ENCODE measurements at places on chromosomes 3 and 15.

GRCh38 chr3:140403079-140403478 lies 274.8 kb upstream of the TRIM42 start:
- no peak for DNase-seq

DNA sequence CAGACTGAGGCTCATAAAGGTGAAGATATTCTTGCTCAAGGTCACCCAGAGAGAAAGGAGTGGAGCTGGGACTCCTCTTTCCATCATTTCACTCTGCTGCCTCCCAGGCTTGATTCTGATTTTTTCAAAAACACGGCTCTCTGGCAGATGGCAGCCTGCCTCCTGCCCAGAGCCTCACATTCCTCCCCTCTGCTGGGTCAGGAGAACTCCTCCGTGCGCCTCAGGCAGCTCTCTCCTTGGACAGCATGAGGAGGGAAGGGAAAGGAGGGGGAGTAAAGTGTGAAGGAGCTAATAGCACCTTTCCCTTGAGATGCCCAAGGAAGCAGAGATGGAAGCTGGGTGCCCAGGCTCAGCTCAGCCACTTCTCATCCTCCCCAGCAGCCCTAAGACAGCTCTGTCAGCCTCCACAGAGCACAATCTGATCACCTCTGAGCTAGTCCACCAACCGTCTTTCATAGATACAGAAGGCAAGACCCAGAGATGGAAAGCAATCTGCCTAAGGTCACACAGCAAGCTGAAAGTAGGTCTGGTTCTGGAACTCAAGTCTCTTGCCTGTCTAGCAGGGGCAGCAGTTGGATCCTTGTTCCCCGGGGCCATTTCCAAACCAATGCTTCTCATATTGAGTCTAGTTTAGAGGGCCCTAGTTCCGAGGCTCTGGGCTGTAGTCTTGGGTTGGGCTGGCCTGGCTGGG lies 3.5 kb downstream of the RLBP1 start:
- DNase-seq = no peak

DNA sequence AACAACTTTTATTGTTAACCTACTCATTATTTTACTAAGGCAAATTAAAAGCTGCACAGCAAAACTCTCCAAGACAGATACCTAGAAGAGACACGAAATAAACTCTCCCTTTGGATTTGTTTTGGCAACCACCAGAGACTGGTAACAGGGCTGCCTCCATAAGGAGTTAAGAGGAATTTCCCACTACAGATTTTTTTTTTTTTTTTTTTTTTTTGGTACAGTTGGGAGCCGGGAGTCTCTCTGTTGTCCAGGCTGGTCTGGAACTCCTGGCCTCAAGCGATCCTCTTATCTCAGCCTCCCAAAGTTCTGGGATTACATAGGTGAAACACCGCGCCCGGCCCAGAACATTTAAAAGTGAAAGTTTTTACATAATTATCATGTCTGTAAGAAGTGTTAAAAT lies 73.6 kb upstream of the VGLL4 start:
- no peak for DNase-seq

- DNase-seq = peak; percentile 24
These were observed 589 bp downstream of the KLF15 start for GRCh38 chr3:126356373-126357264.

DNA sequence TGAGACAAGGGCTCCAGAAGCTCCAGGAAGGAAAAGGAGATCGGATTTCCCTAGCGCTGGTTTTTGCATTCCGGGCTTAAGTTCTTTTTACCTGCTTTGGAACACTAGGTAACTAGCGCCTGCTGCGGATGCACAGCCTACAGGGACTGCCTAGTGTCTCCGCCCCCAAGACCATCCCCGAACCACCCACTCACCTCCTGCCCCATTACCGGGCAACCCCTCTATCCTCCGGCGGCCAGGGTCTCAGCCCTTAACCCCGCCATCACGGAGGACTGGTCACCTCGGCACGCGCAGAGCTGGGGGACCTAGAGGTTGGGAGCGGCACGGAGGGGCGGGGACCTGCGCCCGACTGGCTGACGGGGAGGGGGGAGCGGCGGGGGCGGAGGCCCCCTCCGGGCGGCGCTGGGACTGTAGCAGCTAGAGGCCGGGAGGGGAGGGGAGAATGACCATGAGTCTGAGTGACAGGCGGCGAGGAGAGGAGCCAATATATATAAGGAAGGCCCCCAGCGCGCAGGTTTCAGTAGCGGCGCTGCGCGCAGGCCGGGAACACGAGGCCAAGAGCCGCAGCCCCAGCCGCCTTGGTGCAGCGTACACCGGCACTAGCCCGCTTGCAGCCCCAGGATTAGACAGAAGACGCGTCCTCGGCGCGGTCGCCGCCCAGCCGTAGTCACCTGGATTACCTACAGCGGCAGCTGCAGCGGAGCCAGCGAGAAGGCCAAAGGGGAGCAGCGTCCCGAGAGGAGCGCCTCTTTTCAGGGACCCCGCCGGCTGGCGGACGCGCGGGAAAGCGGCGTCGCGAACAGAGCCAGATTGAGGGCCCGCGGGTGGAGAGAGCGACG lies at the start of gene DLL4:
TSS of gene DLL4 (plus strand) at position 520 of the 839 bp plus-strand sequence. CDS start 329 bp downstream, outside the sequence.
- peak; percentile 62 for DNase-seq

DNA sequence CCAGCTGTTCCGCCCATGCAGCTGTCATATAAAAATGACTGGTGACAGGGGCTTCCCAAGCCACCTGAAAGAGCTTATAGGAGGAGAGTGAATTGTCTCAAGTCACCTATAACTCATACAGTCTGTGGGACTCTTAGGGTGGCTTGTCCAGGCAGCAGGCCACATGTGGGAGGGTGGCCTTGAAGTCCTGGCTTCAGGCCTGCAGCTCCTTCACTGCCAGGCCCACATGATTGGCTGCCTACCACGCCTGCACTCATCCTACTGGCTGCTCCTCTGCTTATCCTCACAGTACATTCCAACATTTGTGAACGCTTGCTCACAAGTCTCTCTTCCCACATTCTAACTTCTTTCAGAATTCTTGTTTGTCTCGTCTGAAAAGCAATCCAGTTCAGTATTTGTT lies 41.1 kb upstream of the TIPARP start:
- no peak for DNase-seq

GRCh38 chr3:183085634-183086390 lies 13.5 kb downstream of the MCCC1 start:
- peak; percentile 17 for DNase-seq

DNA sequence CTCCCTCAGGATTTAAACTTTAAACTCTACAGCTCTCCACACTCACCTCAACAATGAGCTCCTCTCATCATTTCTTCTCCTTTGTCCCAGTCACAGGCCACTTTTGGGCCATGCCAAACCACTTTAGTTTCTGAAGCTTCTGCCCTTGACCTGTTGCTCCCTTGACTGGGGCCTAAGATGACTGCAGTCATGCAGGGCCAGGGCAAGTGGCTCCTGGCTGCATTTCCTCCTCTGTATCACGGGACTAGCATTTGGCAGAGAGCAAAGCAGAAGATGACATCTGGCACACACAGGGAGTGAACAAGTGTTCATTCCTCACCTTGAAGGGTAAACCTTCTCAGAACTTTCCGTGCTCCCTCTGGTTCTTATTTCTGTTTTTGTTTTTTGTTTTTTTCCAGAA lies 136.9 kb downstream of the PDE8A start:
- no peak for DNase-seq

GRCh38 chr3:170154569-170155143 lies 26.9 kb downstream of the PHC3 start:
- no peak for DNase-seq

- DNase-seq = no peak
These were observed 4.4 kb downstream of the INSYN1 start for GRCh38 chr15:73748730-73749129.

DNA sequence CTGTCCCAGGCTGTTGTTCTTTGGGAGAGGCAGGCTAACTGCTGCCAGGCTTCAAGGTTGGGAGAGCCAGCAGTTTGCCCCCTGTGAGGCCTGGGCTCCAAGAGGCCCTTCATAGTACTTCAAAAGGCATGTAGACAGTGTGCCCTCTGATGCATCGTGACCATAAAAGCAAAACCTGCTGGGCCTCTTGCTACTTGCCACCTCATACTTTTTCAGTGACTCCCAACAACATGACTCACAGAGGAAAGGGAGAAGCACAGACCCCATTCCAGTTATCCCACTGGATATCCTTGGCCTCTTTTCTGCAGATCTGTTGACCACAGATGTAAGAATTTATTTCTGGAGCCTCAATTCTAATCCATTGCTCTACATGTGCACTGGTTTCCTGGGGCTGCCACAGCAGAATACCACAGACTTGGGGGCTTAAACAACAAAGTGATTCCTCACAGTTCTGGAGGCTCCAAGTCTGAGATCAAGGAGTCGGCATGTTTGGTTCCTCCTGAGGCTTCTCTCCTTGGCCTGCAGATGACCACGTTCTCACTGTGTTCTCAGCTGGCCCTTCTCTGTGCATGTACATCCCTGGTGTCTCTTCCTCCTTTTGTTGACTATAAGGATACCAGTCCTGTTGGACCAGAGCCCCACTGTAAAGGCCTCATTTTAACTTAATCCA lies 8.9 kb upstream of the NSMCE3 start:
- DNase-seq = no peak

- DNase-seq = no peak
These were observed 18.4 kb upstream of the LRRK1 start for GRCh38 chr15:100900795-100901169.

GRCh38 chr15:78540871-78541743 lies 863 bp downstream of the PSMA4 start:
- DNase-seq = peak; percentile 27

DNA sequence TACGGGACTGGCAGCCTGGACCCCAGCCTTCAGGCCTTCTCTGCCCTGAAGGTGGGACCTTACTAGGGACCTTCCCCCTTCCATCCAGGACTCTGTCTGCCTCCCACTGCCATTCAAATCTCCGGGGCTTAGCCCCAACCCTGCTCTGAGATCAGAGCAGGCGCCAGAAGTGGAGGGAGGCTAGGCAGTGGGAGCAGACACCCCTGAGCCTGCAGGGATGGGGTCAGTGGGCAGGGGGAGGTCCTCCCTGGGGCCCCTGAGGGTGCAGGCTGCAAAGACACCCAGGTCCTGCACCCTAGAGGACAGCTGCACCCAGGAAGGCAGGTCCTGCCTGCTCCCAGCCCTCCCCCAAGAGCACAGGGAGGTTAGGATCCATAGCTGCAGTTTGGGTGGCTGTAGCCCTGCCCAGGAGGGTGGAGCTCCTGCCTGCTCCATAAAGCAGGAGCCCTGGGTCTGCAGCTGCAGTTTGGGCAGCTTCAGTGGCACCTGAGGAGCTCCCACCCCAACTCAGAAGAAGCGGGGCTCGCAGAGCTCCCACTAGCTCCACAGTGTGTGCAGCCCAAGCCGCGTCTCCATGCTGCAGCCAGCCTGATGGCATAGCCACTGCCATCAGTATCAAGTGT lies 8.1 kb upstream of the POC1A start:
- no peak for DNase-seq

- DNase-seq = no peak
These were observed 63.2 kb downstream of the ADAM10 start for GRCh38 chr15:58686286-58686685.

GRCh38 chr3:89441141-89441540 lies 333.7 kb downstream of the EPHA3 start:
- DNase-seq = no peak

DNA sequence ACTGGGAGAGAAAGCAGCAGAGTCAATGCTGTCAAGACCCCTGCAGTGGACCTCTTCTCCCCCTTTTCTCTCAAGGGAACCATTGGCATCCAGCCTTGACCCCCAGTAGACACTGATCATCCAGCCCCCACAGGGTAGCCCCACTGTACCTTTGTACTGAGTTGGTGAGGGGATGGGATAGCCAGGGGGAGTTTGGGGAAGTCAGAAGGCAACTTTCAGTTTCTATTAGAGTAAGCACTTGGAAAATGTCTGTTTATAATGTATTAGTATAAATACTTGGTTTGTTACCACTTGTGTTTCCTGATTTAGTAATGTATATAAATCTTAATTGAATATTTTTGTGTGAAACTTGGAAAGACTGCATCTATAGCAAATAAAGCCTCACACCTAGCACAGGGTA lies 25.0 kb downstream of the DAG1 start:
- no peak for DNase-seq

DNA sequence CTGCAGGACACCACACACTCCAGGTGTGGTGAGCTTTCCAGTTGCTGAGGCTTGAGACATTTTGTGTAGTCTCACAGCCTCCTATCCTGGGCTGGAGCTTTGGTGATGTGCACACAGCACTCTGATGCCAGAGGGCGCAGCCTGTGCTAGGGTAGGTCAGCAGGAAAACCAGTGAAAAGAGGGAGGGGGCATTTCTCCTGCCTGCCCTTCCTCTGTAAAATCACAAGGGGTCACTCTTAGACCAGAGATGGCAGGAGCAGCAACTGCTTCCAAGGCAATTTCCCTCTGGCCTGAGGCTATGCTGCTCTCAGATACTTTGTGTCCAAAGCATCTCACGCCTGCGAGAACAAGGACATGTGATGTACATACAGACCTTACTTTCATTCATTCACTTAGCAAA lies 16.5 kb upstream of the MUSTN1 start:
- DNase-seq = peak; percentile 31

DNA sequence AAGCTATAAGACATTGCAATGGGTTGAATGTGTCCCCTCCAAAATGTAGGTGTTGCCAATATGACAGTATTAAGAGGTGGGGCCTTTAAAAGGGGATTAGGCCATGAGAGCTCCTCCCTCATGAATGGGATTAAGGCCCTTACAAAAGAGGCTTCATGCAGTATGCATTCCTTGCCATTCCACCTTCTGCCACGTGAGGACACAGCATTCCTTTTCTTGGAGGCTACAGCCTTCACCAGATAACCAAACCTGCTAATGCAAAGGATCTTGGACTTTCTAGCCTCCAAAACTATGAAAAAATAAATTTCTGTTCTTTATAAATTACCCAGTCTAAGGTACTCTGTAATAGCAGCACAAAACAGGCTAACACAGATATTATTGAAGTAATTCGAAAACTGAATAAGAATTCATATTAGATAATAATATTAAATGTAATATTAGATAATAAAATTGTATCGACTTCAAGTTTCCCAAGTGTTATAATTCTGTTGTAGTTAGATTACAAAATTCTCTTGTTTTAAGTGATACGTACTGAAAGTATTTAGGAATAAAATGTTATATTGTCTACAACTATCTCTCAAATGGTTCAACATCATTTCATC lies 29.4 kb upstream of the ATP8B4 start:
- no peak for DNase-seq

DNA sequence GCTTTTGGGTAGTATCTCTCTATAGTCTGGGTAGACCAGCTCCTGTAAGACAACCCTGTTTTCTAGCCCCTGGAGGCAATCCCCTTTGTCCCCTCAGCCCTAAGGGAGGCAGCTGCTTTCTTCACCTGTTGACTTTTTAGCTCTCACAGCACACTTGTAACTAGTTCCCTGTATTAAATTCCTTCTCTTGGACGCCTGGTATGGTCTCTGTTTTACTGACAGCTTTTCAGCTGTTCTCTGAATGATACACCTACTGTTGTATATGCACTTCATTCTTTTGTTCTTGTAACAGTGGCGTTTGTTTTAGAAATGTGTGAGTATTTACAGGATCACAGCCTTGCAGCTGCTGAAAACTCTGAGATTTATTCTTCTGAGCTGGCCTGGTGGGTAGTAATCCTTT lies 413.0 kb upstream of the RBMS3 start:
- no peak for DNase-seq

GRCh38 chr15:45347033-45347432 lies 31.3 kb downstream of the GATM start:
- no peak for DNase-seq

Data from stimulated activated CD4-positive, alpha-beta T cell treated with anti-CD3 and anti-CD28 coated beads, Interleukin-15, amount 100 ng/mL, for 24 hours (primary cell).